ENCODE measurements at places on chromosomes 2 and 18.

DNA sequence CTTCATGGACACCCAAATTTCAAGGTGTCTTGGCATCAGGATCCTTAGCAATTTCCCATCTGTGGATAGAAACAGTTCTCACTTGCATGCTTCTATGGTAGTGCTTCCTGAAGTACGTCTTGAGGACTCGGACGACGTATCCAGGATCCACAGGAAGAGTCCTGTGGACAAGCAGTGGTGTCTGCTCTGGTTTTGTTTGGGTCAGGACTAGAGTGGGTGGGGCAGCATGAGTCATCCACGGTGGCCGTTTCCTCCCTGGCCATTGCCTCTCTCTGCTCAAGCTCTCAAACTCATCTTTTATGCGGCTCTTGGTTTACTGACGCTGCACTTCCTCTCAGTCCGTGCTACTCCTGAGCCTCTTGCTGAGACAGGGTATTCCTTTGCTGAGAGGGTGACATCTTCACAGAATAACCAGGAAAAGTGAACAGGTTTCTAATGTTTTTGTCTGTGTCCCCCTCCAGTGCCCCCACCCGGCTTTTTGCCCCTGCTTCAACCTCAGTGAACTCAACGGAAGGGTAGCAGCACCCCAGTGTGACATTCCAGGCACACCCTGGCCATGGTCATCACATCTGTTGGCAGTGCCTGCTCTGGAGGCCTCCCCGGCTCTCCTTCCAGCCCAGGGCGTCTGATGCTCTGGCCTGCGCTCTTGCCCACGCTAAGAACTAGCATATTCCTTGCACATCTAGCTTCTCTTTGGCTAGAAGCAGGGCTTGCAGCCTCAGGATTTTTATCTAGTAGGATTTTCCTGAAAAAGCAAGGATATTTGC lies 62.2 kb downstream of the ARMC9 start:
- DNase-seq, result no peak

DNA sequence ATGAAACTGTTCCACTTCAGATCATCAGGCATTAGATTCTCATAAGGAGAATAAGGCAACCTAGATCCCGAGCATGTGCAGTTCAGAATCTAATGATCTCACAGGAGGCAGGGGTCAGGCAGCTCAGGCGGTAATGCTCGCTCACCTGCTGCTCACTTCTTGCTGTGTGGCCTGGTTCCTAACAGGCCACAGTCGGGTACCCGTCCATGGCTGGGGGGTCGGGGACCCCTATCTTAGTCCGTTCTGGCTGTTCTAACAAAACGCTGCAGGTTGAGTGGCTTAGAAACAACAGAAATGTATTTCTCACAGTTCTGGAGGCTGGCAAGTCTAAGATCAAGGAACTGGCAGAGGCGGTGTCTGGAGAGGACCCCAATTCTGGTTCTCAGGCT lies 79.2 kb downstream of the ASB1 start:
- DNase-seq, result no peak

GRCh38 chr2:161788175-161788574 lies 164.0 kb downstream of the SLC4A10 start:
- no peak for DNase-seq

GRCh38 chr2:109411640-109412325 lies 202.0 kb downstream of the SEPTIN10 start:
- DNase-seq, result no peak

GRCh38 chr2:217365656-217366055 lies 505.8 kb upstream of the TNP1 start:
- no peak for DNase-seq

DNA sequence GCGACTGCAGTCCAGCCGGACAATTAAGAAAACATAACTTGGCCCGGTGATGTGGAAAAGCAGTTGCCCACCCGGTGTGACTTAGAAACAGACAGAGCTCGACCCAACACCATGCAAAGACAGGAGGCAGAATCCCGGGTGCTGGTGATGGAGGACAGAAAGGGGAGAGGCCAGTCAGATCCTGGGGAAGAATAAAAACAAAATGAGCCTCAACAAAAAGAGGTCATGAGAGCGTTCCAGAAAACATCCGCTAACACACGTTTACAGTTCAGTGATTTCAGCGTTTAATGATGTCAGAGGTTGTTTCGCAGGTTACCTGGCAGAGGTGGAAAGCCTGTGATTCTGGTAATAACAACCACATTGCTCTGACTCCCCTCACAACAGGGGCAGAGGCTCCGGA lies 111.9 kb downstream of the OSR1 start:
- DNase-seq, result no peak

- DNase-seq, result no peak
Observed at GRCh38 chr18:6797171-6797570, 67.7 kb downstream of the ARHGAP28 start.

DNA sequence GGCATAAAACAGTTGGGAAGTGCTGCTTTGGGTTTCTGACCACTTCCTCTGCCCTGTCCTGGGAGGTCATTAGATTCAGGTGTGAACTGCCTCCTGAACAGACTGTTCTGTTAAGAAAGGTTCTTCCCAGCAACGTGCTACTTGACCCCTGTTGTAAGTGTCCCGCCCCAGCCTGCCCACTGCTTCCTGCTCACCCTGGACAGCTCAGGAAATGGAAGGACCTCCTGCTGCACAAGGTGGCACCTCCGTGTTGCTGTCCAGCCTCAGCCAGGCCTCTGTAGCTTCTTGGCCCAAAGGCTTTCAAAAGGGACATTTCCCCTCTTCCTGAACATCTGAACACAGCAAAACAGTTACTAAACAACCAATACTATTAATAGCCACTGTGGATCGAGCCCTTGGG lies 5.3 kb downstream of the TOGARAM2 start:
- no peak for DNase-seq

GRCh38 chr2:238255151-238255551 lies 15.3 kb upstream of the HES6 start:
- DNase-seq, result no peak

DNA sequence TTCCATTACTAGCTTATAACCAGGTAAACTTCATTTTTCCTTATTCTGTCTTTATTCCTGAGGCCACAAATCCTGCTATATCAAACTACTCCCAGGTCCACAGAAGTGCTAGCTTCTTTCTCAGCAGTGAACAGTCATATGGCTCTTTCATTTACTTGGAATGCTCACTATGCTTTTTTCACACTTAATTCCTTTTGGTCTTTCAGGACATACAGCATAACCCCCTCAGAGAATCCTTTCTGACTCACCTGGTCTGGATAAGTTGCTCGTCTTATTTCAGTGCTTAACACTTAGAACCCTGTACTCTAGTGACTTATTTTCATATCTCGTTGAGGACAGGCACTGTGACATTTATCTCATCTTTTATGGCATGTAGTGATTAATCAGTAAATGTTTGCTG lies 325.0 kb upstream of the UBE2E3 start:
- no peak for DNase-seq

GRCh38 chr2:223747392-223748042 lies 89.9 kb downstream of the AP1S3 start:
- no peak for DNase-seq

DNA sequence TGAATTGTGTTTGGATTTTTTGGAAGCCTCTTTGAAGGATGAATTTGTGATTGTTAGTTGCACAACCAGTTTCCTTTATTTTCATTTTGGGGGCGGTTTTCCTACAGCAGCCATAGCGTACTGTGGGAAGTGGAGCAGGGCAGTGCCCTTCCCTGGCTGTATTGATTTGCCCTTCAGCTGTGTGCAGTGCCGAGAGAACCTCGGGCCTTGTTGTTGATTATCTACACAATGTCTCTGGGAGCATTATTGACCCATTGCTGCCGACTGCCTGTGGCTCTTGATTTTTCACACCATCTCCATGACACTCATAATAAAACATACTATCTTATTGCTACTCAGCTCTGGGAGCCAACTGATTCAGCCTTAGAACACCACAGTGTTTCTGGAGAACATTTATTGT lies 162.2 kb upstream of the BOD1L2 start:
- DNase-seq, result no peak

DNA sequence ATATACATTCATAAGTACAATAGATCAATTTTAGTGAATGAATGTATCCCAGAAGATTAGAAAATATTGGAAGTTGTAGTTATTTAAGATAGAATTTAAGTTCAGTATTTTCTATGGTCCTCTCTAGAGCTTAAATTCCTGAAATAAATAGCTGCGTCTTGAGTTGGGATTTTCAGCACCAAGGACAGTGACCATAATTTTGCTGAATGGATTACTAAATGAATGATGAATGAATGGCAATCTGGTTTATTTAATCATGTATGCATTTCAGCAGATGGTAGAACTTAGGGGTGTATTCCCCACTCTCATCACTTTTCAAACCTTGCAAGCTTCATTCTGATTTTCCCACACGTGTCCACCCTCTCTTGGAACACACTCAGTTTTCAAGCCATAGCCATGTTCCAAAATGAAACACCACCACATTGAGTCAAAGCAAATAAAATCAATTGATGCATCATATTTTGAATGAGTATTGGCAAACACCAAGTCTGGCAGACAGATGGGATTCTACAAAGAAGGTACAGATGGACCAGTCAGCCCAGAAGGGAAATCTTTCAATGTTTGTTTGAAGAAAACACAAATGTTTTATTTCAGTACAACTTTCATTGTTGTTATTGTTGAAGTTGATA lies 362.2 kb upstream of the NXPH2 start:
- no peak for DNase-seq

DNA sequence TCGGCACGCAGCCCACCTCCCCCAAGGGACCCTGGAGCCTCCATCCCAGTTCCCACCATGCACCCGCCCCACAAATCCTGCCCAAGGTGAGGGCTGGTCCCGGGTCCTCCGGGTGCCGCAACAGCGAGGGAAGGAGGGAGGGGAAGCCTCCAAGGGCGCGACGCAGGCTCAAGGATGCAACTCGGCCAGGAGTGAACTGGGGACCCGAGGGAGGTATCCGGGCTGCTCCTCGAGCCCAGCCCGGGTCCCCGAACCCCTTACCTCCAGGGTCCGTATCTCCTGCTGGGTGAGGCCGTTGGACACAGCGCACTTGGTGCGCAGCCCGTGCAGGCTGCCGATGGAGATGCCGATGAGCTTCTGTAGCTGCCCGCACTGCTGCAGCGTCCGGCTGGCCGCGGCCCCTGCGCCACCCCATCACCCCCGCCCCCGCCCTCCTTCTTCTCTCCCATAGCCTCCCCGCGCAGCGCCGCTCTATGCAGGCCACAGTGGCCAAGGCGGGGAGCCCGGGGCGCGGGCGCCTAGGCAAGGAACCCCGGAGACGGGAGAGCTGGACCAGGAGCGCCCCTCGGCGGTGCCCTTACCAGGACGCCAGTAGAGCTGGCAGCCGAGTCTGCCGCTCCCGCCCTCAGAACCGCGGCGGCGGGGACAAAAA lies 124.1 kb downstream of the ANKRD30BL start:
- DNase-seq, result no peak

- DNase-seq, result no peak
Observed at GRCh38 chr2:181036445-181036844, 56.0 kb downstream of the UBE2E3 start.

GRCh38 chr2:174873471-174873870 lies 109.2 kb upstream of the CHRNA1 start:
- no peak for DNase-seq

DNA sequence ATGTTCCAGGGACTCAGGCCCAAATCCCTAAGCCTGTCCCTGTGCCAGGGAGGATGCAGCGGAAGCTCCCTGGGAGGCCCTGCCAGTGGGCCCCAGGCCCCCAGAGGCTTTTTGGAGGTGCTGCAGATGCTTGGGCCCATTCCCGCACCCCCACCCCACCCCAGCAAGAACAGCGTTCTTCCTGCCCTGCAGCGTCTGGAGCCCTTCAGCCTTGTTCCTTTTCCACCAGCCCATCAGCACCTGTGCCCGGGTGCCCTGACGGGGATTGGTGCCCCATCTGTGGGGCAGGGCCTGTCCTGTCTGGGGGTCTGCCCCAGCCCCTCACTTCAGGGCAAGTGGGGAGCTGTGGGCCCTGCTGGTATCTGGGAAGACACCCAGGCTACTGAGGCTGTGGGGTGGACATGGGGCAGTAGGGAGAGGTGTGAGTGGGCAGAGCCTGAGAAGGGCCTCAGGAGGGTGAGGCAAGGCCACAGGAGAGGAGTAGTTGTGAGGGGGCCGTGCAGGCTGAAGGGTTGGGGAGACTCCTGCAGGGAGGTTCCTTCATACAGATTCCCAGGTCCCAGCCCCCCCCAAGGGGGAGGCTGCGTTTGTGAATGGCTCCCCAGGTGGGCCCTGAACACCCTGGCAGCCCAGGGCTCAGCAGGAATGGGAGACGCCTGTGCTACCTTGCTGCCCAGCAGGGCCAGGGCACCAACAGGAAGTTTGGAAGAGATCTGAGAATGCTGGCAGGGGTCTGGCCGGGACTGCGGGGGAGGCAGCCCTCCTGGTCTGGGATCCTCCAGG lies 2.4 kb downstream of the RNPEPL1 start:
- no peak for DNase-seq

- no peak for DNase-seq
Observed at GRCh38 chr2:44778221-44778654, 163.3 kb upstream of the SIX3 start.

GRCh38 chr18:72542984-72543356 lies 1.2 kb downstream of the CBLN2 start:
- no peak for DNase-seq

DNA sequence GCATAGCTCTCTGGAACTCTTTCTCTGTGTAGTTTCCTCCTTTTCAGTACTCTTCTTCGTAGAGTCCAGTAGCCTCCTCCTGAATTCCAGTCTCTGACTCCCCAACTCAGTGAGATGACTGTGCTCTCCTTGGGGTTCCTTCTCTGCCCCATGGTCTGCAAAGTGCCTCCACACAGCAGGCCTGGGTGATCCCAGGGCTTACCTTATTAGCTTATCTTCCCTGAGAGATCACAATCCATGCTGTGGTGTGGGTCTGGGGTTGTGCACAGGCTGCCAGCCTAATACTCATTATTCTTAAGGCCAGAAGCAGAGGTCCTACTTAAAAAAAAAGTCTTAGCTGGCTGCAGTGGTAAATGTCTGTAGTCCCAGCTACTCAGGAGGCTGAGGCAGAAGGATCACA lies 4.6 kb upstream of the GPR39 start:
- no peak for DNase-seq

- DNase-seq, result no peak
Observed at GRCh38 chr2:174059884-174060244, 94.7 kb upstream of the SP3 start.
